ENCODE measurements at places on chromosomes 11 and 22.

- no peak for DNase-seq
These were observed 780.9 kb downstream of the BRD1 start for GRCh38 chr22:49046546-49047361.

GRCh38 chr11:70135625-70136059 lies 57.5 kb downstream of the ANO1 start:
- no peak for DNase-seq

GRCh38 chr22:25120093-25120561 lies 79.5 kb upstream of the CRYBB3 start:
- no peak for DNase-seq

DNA sequence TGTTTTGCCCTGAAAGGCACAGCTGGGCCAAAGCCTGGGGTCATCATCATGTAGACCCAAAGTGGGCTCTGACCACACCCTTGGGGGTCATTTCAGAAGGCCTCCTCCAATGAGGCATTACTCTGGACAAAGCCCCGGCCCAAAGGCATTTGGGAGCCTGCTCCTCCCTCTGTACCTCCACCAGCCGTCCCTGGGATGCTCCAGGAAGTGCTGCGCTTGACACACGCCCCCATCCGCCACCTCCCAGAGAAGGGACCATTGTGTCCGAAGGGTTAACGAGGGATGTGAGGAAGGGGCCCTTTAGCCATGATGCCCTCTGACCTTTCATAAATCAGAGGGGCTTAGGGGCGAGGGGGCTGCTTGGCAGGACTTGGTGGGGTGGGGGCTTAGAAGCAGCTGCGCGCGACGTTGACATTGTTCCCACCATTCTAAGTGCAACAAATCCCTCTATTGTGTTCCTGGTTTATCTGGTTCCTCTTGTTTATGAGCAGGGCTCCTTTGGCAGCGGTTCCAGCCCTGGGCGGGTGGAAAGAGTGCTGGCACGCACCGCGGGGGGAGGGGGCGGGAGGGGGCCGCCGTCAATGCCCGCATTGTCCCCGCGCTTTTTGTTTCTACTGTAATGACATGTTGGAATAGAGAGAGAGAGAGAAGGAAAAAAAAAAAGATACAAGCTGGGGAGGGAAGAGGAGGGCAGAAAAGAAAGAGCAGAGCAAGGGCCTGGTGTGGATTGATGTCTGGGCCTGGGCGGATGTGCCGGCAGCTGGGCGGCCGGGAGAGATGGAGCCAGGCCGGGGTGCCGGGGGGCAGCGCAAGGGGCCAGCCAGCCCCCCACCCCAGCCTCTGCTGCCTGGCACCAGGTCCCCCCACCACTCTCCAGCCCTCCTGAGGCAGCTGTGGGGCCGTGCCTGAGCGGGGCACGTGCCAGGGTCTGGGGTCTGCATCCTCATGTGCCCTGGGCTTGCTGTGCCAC lies 32.1 kb upstream of the SOX10 start:
- DNase-seq = no peak

DNA sequence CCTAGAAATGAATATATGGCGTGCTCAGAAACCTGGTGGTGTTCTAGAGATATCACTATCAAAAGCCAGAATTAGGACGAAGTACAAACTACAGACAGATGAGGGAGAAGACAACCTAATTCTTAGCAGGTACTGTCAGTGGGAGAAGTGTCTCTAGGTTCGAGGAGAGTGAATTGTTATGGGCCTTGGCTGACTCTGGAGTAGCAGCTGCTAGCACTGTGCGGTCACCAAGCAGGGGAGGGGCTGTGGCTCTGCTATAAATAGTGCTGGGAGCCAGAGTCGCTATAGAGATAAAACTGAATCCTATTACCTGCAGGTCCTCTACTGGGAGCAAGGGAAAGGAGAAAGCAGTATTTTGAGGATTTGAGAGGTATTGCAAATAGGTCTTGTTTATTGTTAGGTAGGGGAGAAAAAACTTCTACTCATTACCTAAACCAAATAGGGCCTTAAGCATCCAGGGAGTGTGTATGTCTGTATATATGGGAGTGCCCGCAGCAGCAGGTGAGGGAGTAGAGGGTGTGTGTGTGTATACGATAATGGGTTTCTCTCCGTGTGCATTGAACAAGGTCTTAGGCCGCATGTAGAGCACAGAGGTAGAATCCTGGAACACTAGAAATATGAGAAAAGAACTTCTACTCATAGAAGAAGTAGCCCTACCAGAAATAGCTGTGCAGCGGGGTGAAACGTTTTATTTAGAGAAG lies 2.2 kb downstream of the MADD start:
- DNase-seq = no peak
